AG20443 (cell line): ENCODE measurements at places on chromosomes 3 and 15.

DNA sequence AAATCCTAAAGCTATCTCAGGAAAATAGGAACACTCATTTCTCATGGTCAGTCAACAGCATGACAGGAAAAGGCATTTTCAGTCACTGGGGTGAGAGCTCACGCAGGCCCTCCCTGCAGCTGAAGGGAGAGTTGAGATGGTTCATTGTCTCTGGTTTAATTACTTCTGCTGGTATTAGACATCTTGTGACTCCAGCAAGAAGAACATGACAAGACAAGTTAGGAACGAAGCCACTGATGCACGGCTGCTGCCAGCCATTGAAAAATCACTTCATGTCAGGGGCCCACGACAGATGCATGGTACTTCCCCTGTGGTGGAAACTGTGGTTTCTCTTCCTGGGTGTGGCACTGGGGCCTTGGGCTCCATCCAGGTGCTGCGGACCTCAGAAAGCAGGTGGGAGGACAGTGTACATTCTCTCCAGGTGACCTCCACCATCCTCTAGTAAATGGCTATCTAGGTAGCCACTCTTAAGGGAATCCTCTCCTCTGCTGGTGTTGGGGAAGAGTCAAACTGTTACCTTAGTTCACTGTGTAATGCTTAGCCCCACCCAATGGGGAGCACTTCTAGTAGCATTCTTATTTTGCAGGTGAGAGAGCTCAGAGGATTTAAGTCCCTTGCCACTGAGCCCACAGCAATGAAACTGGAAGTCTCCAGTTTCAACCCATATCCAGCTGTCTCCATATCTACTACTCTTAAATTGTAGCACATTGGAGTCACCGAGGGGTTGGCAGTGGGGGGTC lies 274.2 kb downstream of the LRTM1 start:
- DNase-seq, result no peak

- peak; percentile 89 for DNase-seq
Measured at GRCh38 chr3:52220380-52221026, 4.9 kb downstream of the TLR9 start.

GRCh38 chr3:114590309-114591047 lies 296.6 kb downstream of the TIGIT start:
- DNase-seq, result no peak

DNA sequence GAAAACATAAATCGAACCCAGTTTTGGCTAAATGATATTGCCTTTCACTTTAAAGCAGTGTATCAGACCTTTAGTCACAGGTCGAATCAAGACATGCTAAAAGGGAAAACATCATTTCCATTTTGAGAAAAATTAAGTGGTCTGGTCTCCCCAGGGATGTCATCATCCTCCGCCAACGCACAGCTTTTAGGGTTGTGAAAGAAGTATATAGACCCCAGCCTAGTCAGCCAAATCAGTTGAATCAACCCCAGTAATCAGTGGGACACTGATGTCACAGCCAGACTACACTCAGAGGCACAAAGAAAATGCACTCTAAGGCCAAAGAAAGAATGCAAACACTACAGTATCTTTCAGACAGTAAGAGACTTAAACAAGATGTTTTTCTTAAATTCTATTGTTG lies 187.4 kb downstream of the ZIC4 start:
- no peak for DNase-seq

DNA sequence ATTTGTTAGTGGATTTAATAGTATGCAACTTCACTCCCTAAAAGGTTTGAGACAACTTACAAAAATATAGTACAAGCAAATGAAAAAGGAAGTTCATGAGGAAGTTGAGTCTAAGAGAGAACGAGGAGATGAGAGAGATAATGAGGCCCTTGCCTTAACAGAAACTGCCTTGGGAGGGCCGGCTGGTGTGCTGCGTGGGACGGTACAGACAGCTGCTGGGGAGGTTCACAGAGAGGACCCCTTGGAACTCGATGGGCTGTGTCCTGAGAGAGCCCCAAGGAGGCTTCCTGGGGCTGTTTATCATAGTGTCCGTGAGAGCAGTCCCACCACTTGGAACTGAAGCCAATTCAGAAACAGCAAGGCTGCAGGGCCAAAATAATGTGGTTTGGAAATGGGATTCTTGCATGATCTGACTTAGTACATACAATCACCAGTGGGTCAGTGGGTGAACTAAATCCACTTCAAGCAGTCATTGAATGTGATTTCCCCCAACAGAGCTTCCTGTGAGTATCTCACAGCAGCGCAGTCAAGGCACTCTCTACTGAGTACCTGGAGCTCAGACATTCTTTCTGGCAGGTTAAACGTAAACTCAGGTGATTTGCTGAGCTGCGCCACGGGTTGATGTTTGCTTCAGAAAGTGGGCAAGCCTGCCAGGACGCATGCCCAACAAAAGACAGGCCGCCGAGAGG lies 90.8 kb downstream of the CRTC3 start:
- DNase-seq, result no peak

- DNase-seq, result no peak
Measured at GRCh38 chr3:87002346-87002745, 11.4 kb upstream of the VGLL3 start.

DNA sequence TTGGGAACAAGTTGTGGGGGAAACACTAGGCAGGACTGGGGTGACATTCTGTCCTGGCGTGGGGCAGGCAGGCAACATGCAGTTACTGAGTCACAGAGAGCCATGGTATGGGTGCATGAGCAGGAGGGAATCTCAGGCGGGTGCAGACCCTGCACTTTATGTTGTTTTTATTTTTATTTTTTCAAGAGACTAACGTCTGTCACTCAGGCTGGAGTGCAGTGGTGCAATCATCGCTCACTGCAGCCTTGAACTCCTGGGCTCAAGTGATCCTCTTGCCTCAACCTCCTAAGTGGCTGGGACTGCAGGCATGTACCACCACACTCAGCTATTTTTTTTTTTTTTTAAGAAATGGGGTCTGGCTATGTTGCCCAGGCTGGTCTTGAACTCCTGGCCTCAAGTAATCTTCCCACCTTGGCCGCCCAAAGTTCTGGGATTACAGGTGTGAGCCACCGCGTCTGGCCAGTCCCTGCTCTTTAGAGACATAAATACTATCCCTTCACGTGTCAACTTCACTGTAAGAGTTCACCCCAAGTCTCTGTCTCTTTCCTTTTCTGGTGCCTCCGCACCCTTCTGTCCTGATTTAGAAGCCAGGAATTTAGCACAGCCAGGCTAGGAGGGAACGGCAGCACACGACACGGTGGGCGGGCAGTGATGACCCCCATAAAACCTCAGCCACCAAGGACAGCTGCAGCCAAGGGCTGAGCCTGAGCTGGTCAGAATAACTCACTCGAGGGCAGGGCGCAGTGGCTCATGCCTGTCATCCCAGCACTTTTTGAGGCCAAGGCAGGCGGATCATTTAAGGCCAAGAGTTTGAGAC lies 72.8 kb upstream of the IQSEC1 start:
- no peak for DNase-seq

DNA sequence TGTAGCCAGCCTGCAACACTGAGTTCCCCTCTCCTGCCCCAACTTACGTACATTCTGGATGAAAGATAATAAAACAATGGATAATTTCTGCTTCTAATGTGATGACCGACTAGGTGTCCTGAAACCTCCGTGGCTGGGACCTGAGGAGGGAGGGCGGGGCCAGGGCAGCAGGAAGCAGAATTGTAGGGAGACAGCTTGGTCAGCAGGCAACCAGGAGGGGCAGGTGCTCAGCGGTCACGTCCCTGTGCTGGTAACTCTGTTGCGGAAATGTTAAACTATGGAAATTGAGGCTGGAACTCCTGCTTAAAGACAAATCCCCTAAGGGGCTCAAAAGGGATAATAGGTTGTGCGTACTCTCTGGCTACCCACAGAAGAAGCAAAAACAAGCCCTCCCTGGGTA lies 30.4 kb downstream of the SLC6A20 start:
- DNase-seq, result peak; percentile 2

DNA sequence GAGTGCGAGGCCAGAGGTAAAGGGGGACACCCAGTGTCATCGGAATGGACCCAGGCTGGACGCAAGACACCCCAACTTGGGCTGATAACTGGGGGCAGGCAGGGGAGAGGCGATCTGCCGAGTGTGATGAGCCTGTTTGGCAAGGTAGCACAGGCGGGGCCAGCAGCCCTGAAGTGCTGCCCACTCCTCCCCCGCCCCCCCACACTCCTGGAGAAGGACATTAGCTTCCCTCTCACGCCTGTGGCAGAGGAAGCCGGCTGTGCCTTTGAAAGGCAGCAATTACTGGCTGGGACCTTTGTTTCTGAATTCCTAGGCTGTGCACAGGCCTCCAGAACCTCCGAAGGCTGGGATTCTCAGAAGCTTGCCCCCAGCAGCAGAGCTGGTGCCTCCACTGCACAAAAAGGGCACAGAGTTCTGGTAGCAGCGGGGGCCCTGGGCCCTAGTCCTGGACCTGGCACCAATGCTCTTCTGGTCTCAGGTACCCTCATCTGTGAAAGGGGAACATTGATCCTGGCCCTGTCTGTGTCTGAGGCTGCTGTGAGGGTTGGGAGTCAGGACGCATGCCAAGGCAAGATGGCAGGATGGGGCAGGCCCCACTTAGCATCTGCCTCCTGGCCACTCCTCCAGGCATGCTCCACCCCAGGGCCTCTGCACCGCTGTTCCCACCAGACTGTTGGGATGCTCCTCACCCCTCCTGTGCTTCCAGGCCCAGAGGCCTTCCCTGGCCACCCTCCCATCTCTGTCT lies 28.6 kb downstream of the IQSEC1 start:
- no peak for DNase-seq

DNA sequence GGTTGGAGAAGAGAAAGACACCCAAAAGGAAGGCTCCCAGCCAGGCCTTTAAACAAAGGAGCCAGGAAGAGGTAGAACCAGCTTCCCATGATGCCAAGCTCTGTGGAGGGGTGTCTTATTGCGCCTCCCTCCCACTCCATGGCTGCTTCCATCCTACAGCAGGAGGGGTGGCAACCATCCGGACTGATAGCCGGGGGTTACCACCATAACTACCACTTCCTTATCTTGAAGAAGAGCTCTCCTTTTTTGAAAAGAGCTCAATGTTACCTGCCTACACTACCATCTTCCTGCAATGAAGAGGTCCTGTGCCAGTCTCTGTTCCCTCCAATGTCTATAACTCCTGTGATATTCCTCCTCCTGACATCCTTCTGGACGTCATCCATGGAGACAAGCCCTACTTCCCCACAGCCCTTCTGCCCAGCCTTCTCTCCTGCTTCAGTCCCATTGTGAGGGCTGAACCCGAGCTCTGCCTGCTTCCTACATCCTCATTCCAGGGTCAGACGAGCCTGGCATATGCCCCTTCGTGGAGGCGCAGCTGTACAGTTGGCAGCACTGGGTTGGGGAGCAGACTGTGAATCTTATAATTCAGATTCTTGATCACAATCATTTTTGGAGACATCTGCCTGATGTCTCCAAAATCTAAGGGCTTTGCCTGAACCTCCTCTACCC lies 8.5 kb downstream of the CCDC9B start:
- no peak for DNase-seq

DNA sequence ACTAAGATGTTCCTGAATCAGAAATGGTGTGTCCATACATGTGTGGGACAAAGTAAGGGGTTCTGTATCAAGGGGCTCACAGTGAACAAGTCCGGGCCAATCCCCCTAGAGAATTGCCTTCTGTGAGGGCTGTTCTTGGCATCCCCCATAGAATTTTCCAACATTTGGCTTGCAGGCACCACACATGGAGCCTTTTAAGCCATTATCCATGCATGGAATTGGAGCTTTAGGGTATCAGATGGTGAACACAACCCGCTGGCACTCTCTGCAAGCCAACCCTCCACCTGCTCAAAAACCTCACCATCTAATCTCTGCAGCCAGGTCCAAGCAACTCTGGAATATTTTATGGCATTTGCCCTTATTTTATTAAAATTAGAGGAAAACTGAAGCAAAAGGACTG lies 278.7 kb downstream of the ERC2 start:
- DNase-seq, result no peak

DNA sequence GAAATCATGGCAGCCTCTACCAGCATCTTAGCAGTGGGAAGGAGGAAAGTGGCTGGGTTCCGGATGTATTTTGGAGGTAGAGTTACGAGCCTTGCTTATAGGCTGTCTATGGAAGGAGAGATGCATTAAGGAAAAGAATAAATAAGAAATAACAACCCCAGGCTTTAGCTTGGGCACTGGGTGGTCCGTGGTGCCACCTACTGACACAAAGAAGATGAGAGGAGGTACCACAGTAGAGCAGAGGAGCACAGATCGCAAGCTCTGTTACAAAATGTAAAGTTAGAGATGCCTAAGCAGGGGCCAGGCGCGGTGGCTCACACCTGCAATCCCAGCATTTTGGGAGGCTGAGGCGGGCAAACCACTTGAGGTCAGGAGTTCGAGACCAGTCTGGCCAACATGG lies 74.8 kb downstream of the TMEM39A start:
- DNase-seq, result peak; percentile 39

DNA sequence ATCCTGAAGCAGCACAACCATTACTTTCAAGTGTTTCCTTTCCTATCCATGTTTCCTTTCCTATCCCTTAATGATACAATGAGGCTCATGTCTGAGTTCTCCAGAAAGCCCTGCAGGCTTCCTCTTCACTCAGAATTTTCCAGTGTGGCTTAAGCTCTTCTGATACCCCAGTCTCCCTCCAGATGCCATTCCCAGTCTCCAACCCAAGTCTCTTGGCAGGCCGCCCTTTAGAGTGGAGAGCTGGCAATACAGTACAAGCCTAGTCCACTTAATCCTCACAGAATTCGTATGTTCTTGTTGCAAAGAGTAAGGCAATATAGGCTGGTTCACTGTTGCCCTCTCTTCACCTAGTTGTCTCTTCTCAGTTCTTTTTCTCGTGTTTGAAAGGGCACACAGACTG lies 503.9 kb upstream of the MDFIC2 start:
- no peak for DNase-seq

DNA sequence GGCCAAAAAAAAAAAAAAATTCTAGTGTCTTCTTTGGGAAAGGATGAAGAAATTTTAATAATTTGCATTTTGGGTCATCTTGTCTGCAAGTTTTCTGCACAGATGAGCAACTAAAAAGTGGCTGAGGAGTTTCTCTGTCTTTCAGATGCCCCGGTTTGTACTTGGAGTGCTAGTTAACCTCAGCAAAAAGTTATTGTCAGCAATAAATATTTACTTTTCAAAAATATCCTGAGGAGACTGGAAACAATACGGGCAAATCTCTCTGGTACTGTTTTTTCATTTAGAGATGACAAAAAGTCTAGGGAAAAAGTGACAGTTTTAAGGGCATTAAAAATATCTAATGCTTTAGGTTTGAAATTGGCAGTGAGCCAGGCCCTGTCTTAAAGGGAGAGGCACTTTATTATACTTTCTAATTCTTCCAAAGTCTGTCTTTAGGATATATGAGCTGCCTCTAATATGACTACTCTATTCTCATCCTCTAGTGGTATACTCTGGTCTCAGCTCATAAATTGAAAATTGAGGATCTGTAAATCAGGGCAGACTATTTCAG lies 436.0 kb upstream of the NR2F2 start:
- DNase-seq, result no peak
